Neural crest cell (in vitro differentiated cells): ENCODE measurements at places on chromosomes 12 and 14.

GRCh38 chr14:92514844-92515514 lies 1.4 kb downstream of the RIN3 start:
- DNase-seq = no peak

DNA sequence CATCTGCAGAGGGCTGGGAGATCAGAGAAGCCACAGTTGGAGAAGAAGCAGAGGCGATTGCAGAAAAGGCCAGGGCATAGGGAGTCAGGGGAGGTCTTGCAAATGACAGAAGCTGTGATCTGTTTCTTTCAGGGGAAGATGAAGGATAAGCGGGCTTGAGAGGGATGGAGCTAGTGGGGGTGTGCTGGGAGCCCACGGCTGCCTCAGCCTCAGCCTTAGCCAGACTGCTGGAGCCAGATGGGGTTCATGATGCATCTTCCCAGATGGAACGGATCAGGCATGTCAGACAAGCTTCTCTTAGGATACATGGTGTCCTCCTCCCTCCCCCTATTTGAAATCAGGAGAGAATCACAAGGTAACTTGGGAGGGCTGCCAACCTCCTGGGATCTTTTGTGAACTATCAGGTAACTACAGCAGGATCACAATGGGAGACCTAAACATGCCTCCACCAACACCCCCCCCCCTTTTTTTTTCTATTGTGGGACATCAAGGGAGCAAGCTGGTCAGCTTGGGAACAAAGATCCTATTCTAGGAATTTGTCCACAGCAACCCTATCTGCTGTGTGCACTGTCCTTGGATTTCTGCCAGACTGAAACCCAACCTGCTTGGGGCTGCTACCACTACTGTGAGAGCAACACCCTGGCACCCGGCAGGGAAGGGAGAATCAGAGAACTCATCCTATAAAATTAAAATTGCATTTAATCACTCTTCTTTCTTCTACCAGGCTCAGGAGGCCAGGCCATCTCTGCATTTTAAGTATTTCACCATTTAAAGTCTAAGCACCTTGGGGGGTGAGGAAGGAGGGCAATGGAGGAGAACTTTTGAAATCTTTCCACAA lies 10.7 kb upstream of the ATP2A2 start:
- DNase-seq = no peak

DNA sequence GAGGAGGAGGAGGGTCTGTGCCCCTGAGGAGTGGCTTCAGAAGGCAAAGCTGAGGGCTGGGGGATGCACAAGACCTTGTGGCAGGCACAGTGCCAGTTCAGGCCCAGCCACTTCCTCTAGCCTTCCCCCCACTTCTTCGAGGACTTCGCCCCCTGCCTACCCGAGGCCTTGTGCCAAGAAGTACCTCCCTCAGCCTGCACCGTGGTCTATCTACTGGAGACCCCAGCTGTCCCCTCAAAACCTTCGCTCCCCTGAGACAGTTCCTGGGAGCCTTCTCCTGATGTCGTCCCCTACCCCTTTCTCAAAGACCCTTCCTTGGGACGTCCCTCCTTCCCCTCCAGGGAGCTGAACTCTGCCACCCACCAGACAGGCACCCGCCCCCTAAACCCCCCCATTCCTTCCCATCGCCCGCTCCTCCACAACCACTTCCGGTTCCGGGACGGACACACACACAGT lies 604 bp downstream of the ZNF384 start:
- no peak for DNase-seq

- DNase-seq = no peak
Measured at GRCh38 chr14:64410084-64410774, 22.1 kb downstream of the MTHFD1 start.

- DNase-seq = no peak
Measured at GRCh38 chr12:61137677-61138414, 1122.4 kb upstream of the USP15 start.

- peak; percentile 48 for DNase-seq
Measured at GRCh38 chr12:63844391-63845341, at the start of gene SRGAP1. TSS of gene SRGAP1 (plus strand) at chr12:63844700. CDS start at chr12:63844817, 117 bp downstream.

- DNase-seq = no peak
Measured at GRCh38 chr12:61869796-61870195, 390.4 kb upstream of the USP15 start.
